Stimulated activated naive CD8-positive, alpha-beta T cell treated with anti-CD3 and anti-CD28 coated beads, Interleukin-15, Interleukin-2, amounts not matched to agents 100 U/mL and 50 U/mL, for 24 hours (primary cell): ENCODE measurements at places on chromosomes 11 and 22.

GRCh38 chr11:102603091-102603490 lies 22.0 kb downstream of the MMP20 start:
- DNase-seq, result no peak

DNA sequence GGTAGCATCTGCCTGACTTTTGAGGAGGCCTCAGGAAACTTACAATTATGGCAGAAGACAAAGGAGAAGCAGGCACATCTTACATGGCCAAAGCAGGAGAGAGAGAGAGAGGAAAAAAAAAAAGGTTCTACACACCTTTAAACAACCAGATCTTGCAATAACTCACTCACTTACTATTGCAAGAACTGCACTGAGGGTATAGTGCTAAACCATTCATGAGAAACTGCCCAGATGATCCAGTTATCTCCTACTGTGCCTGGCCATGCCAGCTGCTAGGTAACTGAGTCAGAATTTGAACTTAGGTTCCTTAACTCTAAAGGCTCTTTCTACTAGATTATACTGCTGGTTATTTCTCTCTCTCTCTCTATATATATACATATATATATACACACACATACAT lies 7.3 kb downstream of the HORMAD2 start:
- no peak for DNase-seq

DNA sequence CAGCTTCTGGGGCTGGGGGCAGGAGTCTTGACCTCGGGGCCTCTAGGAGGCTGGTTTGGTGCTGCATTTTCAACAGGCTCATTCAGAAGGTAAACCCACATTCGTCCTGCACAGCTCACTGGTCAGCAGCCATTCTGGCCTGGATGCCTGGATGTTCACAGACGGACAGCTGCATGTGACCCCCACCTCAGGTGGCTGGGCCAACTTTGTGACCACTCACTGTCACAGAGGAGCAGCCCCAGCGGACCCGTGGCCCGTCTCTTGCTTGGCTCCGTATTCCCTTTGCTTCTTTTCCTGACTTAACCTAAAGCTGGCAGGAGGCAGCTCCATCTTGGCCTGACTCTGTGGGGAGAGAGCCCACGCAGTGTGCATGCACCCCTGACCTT lies 8.2 kb downstream of the DGCR8 start:
- no peak for DNase-seq

DNA sequence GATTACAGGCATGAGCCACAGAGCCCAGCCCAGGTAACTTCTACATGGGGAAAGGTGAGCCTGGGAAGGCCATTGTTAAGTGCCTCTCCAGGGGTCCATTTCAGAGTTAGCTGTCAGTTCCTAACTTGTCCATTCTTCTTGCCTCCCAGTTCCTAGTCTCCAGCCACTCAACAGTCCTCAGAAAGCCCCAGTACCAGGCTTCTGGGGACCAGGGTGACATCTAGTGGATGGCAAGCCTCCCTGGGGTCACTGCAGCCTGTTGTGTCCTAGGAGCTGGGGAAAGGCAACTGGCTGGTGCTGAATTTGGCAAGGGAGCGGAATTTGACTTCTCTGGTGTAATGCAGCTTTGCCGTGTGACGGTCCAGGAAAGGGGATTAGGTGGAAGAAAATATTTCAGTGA lies 2.1 kb downstream of the LGALS12 start:
- no peak for DNase-seq

DNA sequence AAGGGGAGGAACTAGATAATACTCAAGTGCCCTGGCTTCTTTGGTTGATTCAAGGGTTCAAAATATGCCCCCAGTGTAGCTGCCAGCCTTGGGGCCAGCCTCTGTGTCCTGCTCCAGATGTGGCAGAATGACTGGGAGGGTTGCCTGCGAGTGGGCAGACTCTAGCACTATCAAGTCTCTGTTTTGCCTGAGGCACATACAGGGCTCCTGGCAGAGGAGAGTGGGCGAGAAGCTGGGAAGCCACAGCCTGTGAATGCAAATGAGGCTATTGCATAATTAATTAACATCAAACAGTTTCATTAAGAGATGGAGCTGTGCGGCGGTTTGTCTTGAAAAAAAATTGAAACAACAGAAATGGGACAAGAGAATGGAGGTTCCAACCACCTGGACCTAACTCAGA lies 50.8 kb downstream of the BUD13 start:
- no peak for DNase-seq

DNA sequence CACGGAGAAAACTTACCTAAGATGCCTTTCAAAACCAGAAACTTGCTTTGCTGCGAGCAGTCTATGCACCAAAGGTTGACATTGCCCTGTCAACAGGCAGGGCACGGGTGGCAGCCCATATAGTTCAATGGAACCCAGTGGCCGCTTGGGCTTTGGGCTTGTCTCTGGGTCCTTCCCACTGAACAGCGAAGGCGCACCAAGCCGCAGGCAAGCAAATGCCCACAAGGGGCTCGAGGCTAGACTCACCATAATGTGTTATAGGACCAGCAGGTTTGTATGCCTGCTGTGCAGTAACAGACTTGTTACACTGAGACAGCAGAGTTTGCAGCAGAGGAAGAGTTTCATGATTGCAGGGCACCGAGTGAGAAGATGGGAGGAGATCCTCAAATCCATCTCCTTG lies 20.3 kb downstream of the CLDN5 start:
- DNase-seq, result no peak

DNA sequence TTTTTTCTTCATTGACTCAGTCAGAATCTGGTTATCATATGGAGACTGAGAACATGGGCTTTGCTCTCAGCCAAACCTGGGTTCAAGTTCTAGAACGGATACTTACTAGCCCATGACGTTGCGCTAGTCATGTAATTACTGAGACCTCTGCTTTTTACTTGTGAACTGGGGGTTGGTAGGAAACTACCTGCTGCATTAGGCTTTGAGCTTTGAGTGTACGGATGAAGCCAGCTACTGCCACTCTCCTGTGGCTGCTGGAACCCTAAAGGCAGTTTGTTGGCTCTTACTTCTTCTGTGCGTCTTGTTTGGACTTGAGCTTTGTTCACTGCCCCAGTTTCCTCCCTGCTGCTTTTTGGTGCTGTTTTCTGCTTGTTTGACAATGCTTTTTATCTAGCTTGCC lies 18.1 kb downstream of the PPP6R2 start:
- no peak for DNase-seq

- no peak for DNase-seq
Observed at GRCh38 chr22:30187529-30188407, 58.8 kb downstream of the LIF start.

DNA sequence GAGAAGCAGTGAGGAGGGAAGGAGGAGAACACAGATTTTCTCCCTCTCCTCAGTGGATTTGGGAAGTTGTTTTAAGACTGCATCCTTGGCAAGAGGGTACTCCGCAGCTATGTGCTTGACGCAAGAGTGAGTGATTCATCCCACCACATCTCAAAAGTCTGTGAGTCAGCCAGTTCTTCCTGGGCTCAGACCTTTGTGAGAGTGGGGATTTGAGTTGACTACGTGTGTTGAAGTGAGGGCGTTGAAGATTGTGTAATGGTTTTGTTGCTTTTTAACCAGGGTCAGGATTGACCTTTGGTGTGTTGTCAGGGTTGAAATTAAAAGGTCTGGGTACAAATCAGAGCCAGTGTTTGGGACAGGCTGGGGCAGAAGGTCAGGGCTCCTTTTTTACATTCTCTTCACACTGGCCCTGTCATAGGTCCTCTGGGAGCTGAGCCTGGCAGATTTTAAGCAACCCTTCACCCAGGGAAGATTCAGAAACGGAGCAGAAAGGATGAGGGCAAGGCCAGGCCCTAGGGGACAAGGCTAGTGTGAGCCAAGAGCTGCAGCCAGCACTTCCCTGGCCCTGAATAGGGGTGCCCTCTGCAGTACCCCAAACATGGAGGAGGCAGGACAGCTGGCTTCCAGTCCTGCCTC lies 4.2 kb upstream of the C11orf86 start:
- peak; percentile 30 for DNase-seq

DNA sequence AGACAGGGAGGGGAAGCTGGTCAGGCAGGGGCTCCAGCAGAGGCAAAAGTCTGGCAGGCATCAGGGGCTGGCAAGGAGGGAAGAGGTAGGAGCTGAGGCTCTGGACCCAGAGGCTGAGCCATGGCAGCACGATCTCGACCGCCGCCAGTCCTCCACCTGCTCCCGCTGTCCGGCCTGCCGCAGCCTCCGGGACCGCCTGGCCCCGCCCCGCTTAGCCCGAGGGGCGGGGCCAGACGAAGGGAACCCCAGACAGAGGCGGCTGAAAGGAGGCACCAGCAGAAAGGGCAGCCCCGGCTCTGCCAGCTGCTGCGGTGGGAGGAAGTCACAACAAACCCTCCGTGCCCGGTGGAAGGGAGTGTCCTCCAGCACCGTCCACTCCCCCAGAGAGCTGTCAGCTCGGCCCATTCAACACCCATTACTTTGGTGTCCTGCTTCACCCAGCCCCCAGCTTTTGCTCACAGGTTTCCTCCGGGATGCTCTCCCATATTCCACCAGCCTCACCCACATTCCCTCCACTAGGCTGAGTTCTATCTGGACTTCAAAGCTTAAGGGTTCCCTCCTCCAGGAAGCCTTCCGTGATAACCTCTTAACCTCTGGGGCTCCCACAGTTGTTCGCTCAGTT lies at the start of gene MFNG:
TSS of gene MFNG (minus strand) at position 161 of the 622 bp plus-strand sequence. CDS start 207 bp downstream, outside the sequence.
- DNase-seq, result peak; percentile 85

DNA sequence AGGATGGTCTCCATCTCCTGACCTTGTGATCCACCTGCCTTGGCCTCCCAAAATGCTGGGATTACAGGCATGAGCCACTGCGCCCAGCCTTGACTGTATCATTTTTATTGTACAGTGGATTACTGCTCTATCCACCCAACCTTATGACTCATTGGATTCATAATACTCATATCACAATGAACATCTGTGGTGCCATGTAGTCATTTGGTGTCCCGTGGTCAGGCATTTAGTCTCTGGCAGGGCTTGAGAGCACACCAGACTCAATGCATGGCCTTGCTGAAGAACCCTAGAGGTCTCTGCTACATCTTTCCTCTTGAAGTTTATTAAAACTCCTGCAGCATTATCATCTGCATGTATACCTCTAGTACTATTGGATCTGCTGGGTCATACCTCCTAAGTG lies 98.0 kb upstream of the LDLRAD3 start:
- DNase-seq, result no peak

GRCh38 chr11:27281740-27282590 lies 81.0 kb downstream of the CCDC34 start:
- no peak for DNase-seq

DNA sequence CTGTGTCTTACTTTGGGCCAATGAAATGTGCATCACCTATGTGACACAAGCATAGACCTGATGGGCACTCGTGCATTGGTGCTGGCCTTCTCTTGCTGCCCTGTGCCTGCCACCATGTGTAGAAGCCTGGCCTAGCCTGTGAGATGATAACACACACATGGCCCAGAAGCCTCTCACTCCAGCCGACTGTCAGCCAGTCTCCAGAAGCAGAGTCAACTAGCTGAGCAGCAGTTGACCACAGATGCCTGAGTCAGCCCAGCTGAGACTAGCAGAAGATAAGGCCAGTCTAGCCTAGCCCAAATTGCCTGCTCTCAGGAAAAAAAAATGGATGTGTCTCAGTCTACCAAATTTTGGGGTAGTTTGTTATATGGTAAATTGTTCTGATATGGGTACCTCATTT lies 46.2 kb downstream of the CSNK2A3 start:
- no peak for DNase-seq

GRCh38 chr11:110250168-110250567 lies 46.2 kb downstream of the RDX start:
- DNase-seq, result no peak

GRCh38 chr11:111921541-111922230 lies 3.0 kb downstream of the C11orf52 start:
- no peak for DNase-seq

GRCh38 chr22:29780220-29780619 lies 13.1 kb downstream of the UQCR10 start:
- DNase-seq, result no peak

DNA sequence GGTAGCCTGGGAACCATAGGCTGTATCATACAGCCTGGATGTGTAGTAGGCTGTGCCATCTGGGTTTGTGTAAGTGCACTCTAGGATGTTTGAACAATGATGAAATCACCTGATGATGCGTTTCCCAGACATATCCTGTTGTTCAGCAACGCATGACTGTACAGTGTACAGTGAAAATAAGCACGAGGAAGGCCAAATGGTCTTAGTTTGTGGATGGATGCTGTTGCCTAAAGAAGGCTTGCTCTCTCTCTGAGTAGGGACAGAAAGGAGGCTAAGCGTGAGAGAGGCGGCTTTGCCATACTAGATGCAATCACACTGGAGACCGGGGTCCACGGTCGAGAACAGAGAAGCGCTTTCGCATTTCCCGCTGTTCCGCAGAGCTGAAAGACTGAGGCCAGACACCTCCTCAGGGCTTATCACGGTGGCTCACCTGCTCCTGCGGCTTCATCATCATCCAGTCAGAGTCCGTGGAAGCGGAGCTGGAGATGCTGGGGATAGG lies 27.6 kb upstream of the APLP2 start:
- DNase-seq, result no peak

DNA sequence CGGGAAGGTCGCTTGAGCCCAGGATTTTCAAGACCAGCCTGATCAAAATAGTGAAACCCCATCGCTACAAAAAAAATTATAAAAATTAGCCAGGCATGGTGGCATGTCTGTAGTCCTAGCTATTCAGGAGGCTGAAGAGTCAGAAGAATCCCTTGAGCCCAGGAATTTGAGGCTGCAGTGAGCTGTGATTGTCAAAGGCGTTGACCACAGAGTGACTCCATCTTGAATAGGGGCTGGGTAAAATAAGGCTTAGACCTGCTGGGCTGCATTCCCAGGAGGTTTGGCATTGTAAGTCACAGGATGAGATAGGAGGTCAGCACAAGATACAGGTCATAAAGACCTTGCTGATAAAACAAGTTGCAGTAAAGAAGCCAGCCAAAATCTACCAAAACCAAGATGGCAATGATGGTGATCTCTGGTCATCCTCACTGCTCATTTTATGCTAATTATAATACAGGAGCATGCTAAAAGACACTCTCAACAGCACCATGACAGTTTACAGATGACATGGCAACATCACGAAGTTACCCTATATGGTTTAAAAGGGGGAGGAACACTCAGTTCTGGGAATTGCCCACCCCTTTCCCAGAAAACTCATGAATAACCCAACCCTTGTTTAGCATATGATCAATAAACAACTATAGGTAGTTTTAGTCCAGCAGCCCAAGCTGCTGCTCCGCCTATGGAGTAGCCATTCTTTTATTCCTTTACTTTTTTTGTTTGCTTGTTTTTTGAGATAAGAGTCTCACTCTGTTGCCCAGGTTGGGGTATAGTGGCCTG lies 2.8 kb upstream of the RDX start:
- DNase-seq, result no peak

GRCh38 chr11:101091781-101092180 lies 37.8 kb downstream of the PGR start:
- no peak for DNase-seq

- no peak for DNase-seq
Observed at GRCh38 chr11:1705126-1706052, 8.4 kb downstream of the KRTAP5-6 start.
